Activated T-cell treated with anti-CD3 and anti-CD28 coated beads for 4 hours (primary cell): ENCODE measurements at places on chromosomes 13 and 19.

- no peak for DNase-seq
Measured at GRCh38 chr13:32142956-32143375, 111.4 kb downstream of the FRY start.

GRCh38 chr13:100535426-100536135 is 53.0 kb downstream of the GGACT start:
- no peak for DNase-seq

DNA sequence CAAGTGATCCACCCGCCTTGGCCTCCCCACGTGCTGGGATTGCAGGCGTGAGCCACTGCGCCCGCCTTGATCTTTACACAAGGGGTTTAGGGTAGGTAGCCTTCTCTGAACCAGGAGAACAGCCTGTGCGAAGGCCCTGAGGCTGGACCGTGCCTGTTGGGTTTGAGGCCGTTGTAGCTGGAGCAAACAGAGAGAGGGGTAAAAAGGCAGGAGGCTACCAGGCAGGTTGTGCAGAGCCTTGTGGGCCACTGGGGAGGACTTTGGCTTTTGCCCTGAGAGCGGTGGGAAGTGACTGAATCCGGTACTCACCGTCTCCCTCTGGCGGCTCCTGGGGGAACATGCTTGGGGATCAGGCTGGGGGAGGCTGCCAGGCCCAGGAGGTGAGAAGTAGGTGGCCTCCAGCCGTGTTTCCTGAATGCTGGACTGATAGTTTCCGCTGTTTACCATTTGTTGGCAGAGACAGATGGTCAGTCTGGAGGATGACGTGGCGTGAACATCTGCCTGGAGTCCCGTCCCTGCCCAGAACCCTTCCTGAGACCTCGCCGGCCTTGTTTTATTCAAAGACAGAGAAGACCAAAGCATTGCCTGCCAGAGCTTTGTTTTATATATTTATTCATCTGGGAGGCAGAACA is 24.6 kb downstream of the SPC24 start:
- DNase-seq: peak; percentile 60

- DNase-seq: peak; percentile 6
Measured at GRCh38 chr13:19862481-19863313, 752 bp downstream of the ZMYM5 start.

GRCh38 chr19:54434873-54435214 is 14.2 kb upstream of the LENG8 start:
- no peak for DNase-seq

DNA sequence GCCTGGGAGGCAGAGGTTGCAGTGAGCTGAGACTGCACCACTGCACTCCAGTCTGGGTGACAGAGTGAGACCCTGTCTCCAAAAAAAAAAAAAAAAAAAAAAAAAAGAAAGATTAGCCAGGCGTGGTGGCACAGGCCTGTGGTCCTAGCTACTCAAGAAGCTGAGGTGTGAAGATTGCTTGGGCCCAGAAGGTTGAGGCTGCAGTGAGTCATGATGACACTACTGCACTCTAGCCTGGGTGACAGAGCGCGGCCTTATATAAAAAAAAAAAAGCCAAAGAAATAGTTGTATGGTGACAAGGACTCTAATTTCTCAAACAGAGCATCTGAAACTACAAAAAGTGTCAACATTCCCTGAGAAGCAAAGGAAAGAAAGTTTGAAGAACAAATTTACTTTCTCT is 3.4 kb downstream of the PBX4 start:
- DNase-seq: no peak

GRCh38 chr13:27026396-27026795 is 145.2 kb downstream of the USP12 start:
- no peak for DNase-seq
